ENCODE measurements at places on chromosomes 12 and 14.

- peak; percentile 29 for DNase-seq
Measured at GRCh38 chr14:63480599-63480998, 62.6 kb downstream of the PPP2R5E start.

DNA sequence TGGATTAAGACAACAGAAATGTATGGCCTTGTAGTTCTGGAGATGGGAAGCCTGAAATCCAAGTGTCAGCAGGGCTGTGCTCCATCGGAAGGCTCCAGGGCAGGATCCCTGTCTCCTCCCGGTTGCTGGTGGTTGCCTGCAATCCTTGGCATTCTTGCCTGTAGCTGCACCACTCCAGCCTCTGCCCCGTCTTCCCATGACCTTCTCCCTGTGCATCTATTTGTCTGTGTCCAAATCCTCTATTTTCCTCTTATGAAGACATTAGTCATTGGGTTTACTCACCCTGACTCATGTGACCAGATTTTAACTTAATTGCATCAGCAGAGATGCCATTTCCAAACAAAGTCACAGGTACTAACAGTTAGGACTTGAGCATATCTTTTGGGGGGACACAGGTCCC lies 15.1 kb downstream of the TUNAR start:
- no peak for DNase-seq

DNA sequence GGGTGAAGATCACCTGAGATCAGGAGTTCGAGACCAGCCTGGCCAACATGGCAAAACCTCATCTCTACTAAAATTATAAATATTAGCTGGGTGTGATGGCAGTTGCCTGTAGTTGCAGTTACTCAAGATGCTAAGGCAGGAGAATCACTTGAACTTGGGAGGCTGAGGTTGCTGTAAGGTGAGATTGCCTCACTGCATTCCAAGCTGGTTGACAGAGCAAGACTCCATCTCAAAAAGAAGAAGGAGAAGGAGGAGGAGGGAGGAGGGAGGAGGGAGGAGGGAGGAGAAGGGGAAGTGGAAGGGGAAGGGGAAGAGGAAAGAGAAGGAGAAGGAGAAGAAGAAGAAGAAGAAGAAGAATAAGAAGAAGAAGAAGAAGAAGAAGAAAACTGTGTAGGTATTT lies 17.0 kb downstream of the RNASE10 start:
- DNase-seq, result no peak

- peak; percentile 51 for DNase-seq
Measured at GRCh38 chr12:76085520-76085868, 1.0 kb upstream of the NAP1L1 start.

- DNase-seq, result no peak
Measured at GRCh38 chr12:55631733-55632132, 5.0 kb upstream of the OR10P1 start.

DNA sequence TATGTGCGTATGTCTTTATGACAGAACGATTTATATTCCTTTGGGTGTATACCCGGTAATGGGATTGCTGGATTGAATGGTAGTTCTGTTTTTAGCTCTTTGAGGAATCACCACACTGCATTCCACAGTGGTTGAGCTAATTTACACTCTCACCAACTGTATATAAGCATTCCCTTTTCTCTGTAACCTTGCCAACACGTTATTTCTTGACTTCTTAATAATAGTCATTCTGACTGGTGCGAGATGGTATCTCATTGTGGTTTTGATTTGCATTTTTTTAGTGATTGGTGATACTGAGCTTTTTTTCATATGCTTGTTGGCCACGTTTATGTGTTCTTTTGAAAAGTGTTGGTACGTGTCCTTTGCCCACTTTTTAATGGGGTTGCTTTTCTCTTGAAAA lies 49.7 kb downstream of the FRS2 start:
- DNase-seq, result no peak

- no peak for DNase-seq
Measured at GRCh38 chr12:110906516-110906915, 13.9 kb downstream of the MYL2 start.

DNA sequence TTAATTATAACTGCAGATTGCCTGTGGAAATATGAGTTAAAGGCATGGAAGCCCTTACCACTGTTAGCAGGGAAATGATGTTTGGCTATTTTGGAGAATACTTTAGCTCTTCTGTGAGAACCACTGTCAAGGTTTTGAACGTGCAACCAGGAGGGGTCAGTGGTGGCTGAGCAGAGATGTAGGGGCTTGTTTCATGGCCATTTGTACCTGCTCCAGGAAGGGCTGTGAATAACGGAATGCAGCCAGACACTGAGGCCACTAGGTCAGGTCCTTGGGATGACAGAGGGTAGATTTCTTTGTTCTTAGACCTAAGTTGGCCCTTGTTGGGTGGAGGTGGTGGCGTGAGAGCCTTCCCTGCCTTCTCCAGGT lies 8.3 kb downstream of the TRAF3 start:
- DNase-seq, result no peak

DNA sequence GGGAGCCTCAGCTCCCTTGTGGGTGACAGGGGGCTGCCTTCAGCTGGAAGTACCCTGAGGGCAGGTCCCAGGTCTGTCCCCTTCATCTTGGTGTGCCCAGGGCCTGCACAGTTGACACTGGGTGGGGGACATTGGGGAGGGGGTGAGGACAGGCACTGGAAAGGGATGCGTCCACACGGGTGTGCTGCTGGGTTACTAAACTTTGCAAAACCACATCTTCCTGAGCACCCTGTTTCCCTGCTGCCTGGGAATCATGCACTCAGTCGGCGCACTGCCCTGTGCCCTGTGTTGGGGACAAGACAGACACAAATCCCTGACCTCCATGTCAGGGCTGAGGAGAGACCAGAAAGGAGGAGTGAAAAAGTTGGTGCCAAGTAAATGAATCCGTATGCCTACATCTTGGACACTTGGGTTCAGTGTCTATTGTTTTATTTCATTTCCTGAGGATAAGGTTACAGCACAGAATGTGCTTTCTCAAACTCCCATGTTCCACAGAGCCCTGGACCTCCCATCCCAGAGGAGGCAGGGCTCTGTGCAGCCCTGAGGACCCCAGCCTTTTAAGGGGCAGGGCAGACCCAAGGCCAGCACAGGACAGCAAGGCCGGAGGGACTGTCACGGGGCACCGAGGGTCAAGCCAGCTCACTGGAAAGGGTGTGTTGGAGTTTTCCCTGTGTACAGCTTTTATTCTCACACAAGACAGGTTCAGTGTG lies 2.9 kb upstream of the SLC25A29 start:
- no peak for DNase-seq

GRCh38 chr12:89481213-89481914 lies 43.2 kb downstream of the GALNT4 start:
- no peak for DNase-seq

GRCh38 chr12:129049917-129050316 lies 196.6 kb downstream of the GLT1D1 start:
- DNase-seq, result peak; percentile 1

DNA sequence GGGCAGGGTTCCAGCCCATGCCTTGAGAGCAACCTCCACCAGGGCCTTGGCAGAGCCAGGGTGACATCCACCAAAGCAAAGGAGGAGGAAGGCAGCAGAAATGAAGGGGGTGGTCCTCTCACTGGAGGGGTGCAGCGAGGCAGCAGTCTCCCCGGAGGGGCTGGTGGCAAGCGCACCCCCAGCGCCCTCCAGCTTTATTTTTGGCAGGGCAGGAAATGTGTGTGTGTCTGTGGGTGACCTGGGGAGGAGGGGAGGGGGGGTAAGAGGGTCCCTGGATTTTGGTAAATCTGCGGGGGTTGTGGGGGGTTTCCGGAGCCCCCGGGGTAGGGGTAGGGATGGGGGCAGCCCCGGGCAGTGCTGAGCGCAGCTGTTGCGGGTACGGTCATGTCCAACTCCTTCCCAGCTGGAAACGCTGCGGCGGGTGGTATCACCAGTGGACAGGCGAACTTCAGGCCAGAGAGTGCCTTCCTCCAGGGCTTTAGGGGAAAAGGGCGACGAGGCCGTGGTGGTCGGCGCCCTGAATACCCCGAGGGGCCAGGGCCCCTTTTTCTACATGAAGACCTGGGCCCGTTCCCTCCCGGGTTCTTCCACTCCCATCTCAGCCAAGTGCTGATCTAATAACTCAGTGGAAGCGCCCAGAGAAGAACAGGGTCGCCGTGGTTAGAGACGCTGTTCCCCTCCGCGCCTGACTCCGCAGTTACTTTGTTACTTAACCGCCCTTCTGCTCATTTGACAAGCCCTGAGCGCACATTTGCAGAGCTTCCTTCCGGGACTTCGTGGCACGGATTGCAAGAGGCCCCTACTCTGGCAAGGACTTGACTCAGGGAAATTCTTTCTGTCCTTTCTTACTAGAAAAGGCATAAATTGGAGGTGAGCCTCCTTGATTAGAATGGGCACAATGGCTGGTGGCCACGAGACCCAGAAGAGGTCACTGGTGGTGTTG lies 55.2 kb downstream of the FOS start:
- peak; percentile 10 for DNase-seq

- no peak for DNase-seq
Measured at GRCh38 chr12:105775343-105775742, 363.4 kb downstream of the NUAK1 start.

DNA sequence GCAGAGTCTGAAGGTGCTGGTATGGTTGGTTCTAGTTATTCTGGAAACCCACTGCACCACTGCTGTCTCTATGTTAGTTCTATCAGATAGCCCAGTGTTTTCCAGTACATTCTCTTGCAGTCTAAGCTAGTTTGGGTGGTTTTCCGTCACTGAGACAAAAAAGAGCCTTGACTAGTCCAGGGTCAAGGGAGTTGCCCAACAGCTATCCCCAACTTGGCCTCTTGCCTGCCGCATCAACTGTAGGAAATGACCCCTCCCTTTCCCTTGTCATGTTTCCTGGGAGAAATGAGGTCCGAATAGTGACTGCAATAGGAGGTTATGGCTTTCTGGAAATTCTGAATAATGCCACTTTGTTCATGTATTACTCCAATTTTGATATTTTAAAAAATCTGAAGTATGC lies 160.4 kb downstream of the EFCAB11 start:
- no peak for DNase-seq

GRCh38 chr12:94180558-94181296 lies 32.4 kb downstream of the PLXNC1 start:
- DNase-seq, result no peak

DNA sequence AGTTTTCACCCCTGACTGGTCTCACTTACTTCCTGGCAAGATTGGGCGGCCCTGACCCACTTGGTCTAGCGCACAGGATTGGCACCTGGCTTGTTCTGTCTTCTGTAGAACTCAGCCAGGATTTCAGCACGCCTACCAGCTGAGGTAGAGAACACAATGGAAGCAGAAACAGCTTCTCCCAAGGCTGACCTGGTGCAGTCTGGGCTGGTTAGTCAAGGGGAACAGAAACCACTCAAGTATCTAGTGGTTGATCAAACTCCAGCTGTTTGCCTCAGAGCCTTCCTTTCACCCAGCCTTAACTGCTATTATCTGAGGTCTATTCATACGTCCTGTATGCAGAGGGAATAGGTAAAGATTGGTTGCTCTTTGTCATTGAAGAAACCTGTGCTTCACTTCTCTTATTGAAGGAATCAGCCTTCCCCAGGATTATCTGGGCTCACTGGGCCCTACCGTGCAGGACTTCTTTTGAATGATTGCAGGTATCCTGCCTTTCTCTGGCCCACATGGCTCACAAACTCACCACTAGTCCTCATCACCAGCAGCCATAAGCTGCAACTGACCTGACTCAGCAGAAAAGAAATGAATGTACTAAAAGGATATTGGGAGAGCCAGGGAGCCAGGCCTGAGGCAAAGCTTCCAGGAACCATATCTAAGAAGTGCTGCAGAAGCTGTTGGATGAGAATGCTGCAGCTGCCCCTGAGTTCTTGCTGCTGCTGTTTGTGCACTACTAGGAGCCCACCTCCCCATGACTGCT lies 2.5 kb upstream of the PLEKHD1 start:
- no peak for DNase-seq

- DNase-seq, result peak; percentile 5
Measured at GRCh38 chr12:13203034-13203922, 6.8 kb downstream of the EMP1 start.

- peak; percentile 44 for DNase-seq
Measured at GRCh38 chr14:65927931-65928356, 515.4 kb downstream of the FUT8 start.

GRCh38 chr12:95614390-95614982 lies 63.2 kb upstream of the USP44 start:
- no peak for DNase-seq

- DNase-seq, result peak; percentile 61
Measured at GRCh38 chr12:46219877-46220655, 48.8 kb downstream of the SLC38A1 start.

- DNase-seq, result no peak
Measured at GRCh38 chr12:54352891-54353874, 11.1 kb downstream of the GPR84 start.

DNA sequence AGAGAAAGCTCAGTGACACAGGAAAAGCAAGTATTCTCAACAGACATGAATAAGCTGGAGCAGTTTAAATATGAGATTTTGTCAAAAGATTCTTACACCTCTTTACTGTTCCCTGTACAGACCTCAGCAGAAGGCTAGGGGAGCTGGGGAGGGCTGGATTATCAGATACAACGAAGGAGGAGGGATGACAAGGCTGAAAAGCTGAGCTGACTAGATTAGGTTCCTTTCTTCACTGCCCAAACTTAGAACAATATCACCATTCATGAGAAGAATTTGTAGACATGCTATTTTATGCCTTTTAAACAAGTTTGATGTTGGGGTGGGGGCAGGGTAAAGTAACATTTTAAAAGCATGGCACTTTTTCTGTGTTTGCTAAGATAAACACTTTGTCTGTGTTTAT lies 611.1 kb downstream of the AACS start:
- DNase-seq, result no peak

DNA sequence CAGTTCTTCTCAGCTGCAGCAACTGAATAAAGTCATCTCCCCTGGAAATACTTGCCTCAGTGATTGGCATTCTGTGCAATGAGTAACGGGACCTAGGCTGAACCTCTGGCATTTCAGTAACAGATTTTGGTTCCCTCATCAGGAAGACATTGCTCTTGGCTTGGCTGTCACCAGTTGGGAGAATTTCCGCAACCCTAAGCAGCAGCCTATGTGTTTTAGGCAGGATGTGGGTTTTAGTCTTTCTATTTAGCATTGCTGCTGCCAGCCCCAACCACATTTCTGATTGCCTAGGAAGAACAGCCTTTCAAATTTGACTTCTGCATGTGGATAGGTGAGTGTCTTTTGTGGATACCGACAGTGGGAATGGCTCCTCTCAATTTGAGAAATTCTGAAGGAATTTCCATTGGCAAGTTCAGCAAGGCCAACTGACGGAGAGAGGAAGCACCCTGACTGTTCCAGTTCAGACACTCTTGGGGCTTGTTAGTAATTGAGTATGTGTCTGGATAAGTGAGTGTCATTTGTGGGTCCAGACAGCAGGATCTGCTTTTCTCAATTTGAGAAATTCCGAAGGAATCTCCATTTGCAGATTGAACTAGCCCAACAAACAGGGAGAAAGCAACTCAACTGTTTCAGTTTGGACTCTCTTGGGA lies 19.0 kb upstream of the CLEC2A start:
- no peak for DNase-seq

- DNase-seq, result no peak
Measured at GRCh38 chr14:103428723-103429556, 43.7 kb downstream of the MARK3 start.

- DNase-seq, result no peak
Measured at GRCh38 chr12:120091371-120092090, 25.0 kb downstream of the RAB35 start.

GRCh38 chr14:99257122-99257672 lies 14.8 kb downstream of the BCL11B start:
- DNase-seq, result no peak

GRCh38 chr14:90091393-90091792 lies 29.6 kb downstream of the KCNK13 start:
- no peak for DNase-seq

Measured in erythroblast (primary cell).